ENCODE measurements at places on chromosomes 3 and 15.

DNA sequence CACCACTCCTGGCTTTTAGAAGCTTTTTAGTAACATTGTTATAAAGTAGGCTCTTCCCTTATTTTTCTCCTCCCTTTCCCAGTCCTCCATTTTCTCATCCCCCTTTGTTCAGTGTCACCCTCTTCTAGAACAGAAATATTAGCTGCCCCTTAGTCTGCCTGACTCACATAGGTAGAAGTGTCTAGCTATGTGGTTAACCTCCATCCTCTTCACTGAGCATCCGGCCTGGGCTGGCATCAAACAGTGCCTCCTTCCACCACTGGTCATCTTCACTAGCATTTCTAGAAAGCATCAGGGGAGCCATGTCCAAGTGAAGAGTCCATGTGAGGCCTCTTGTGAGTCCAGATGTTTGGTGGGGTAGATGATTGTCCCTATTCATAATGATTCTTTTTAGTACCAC is 70.0 kb upstream of the SKOR1 start:
- DNase-seq: no peak

GRCh38 chr3:180420016-180420415 is 181.9 kb upstream of the TTC14 start:
- no peak for DNase-seq

DNA sequence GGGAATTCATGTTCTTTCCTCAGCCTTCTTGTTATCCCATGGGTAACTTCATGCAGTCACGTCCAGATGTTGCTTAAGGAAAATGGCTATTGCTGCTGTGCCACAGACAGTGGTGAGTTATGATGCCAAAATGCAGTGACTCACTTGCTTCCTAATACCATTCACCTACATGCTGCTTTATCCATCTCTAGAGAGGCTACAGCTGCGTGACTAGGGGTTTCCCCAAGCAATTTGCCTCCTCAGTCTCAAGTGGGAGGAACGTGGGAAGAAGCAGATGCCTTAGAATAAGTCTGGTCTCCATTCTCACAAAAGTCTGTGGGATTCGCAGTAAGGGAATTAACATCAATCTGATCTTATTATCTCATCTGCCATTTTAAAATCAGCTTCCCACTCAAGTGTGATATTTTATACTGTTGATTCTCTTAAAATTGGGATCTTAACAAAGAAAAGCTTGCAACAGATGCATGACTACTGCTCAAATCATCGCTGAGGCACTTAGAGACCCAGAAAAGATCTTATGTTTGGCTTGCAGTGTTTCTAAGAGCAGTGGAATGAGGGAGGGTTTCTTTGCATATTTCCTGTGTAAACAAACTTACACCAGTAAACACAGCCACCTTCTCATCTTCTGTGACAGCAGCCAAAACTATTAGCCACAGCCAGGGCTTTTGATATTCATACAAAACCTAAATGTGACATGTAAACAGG is 62.0 kb upstream of the ACP3 start:
- no peak for DNase-seq

DNA sequence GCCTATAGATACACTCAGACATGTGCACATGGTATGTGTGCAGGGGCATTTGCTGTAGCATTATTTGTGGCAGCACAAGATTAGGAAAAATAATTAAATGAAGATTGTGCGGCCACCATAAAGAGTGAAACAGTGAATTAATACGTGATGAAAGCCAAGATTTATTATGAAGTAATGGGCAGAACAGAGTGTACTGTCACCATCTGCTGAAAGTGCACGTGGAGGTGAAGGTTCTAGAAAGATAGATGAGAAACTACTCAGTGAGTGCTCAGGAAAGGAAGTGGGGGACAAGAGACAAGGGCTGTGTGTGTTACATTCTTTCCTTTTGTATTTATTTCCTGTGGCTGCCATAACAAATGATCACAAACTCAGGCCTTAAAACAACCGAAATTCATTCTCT is 246.1 kb upstream of the ATP10A start:
- no peak for DNase-seq

DNA sequence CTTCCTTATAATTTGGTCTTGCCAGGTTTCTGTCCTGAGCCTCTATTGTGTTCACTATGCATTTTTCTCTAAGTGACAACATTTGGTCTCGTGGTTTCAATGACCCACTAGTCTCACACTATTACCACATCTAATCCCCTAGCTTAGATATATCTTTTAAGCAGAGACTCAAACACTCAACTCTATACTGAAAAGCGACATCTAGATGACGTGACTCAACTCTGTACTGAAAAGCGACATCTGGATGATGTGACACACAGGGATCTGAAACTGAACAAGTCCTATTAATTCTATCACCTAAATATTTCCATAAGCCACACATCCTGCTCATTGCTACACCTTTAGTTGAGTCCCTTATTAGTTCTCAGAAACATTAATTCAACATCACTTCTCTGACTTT is 141.7 kb upstream of the MBNL1 start:
- DNase-seq: peak; percentile 34

DNA sequence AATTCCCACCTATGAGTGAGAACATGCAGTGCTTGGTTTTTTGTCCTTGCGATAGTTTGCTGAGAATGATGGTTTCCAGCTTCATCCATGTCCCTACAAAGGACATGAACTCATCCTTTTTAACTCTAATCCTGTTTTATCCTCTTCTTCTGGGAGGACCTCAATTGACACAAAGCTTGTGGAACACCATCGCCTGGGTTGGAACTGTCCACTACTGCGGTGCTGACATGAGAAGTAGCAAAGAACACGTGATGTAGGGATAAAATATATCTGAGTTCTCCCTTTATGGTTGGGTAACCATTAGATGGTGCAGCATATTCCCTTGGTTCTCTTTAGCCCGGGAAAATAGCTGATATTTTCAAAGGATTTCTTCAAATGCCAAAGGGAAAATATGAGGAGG is 105.3 kb upstream of the TOPAZ1 start:
- DNase-seq: no peak

DNA sequence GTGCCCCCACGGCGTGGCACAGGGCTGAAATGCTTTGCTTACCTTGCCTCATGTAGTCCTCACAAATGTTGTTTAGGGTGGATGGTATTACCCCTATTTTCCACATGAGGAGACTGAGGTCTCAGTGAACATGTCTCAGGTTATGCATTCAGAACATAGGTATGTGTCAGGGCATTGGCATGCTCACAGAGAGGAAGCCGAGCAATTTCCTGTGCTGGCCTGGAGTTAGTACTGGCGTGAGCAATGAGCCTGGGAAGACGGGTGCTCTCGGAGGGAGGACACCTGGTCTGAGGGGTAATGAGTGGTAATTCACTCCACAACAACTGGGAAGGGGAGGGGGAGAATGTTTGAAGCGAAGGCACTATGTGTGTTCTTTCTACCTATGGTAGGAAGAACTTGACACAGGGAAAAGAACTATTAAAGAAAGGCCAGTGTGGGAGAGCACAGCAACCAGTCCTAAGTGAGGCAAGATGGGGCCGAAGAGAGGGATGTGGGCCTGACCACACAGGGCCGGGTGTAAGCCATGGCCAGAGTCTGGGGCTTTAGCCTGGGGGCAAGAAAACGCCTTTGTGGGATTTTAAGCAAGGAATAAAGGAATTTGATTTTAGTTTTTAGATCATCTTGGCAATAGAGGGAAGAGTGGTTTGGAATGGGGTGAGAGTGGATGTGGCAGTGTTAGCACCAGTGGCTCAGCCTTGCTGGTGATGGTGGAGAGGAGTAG is 4.9 kb upstream of the FAM131A start:
- DNase-seq: no peak

DNA sequence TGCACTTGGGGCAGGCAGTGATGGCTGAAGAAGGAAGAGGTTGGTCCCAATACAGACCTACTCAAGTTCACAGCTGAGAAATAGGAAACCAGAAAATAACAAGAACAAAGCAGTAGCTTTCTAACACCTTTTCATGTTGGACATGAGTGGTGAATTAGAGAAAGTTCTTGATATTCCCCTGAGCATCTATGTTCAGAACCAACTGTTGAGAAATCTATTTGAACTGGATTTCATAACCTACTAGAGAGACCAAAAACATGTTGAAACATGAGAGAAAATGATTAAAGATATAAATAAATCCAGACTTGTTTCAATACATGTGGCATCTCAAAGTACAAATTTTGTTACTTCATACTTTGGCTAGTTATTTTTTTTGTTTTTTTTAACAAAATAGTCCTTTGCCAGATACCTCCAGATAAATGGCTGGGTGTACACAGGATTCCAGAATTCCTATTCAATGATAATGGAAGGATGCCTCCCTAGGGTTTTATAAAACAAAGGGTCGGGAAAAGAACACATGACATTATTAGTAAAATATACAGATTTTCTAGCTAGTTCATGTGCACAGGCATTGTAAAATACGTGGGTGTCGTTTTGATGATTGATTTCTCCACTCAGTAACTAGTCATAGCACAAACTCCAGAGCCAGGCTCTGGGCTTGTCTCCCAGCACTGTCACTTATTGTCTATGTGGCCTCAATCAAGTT is 34.4 kb upstream of the TNFSF10 start:
- peak; percentile 32 for DNase-seq

- DNase-seq: no peak
Measured at GRCh38 chr3:50078091-50078490, 10.6 kb upstream of the RBM5 start.

GRCh38 chr3:148232389-148232788 is 465.3 kb upstream of the AGTR1 start:
- DNase-seq: no peak

DNA sequence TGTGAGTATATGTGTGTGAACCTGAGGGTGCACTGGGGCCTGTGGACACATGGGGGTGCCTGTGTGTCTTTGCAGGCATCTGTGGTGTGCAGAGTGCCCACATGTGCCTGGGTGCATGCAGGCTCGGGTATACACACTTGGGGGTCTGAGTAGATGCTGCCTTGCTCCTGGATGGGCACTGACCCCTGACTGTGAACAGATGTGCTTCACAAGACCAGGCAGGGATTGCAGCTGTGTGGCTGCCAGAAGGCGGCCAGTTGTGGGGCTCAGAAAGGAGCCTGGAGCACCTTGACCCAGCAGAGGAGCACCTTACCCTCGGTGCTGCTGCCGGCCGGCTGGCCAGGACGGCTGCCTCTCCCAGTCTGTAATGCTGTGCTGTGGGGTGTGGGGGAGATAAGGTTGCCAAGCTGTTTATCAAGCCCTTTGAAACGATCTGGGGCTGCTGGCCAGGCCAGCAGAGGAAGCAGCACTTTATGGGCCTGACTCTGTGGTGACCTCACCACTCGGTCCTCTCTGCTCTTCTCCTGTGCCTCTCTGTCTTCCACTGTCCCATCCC is 55.5 kb upstream of the MRPS22 start:
- no peak for DNase-seq

DNA sequence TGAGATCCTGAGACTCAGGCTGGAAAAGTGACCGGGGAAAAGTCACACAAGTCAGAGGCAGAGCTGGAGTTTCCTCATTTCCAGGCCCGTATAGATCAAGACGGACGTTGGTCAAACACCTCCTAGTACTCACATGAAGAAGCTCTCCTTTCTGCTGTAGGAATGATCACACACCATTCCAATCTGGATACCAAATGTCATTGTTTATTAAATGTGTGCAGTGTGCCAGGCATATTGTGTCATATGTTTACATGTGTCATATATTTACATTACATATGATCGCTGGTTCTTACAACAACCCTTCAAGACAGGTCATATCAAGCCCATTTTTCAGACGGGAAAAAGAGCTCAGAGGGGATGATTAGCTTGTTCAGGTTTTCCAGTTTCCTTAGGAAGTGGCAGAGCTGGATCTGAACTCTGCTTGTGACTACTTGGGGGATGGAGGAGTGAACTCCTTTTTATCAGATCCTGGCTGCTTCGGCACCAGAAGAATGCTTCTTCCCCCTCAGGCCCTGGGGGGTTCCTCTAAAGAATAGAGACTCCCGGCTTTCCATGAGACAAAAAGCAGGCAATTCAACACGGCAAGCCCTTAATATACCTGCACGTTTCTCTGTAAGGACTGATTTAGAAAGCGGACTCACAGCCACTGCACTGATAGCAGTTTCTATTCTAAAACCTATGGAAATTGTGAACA is 41.9 kb downstream of the FAM43A start:
- no peak for DNase-seq

DNA sequence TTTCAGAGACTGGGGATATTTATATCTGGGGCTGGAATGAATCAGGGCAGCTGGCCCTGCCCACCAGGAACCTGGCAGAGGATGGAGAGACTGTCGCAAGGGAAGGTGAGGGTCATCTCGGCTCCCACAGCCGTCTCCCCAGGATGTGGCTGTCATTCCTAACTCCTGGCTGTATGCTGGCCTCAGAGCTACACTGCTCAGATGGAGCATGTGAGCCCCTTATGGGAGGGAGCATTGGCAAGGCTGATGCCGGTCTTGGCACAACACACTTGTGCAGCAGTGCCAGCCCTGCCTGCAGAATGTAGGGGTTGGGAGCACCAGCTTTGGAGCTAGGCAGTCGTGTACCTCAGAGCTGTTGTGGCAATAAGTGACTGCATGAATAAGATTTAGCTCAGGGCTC is 5.2 kb downstream of the RCCD1 start:
- no peak for DNase-seq

- no peak for DNase-seq
Measured at GRCh38 chr3:42214064-42214463, 51.9 kb downstream of the CCK start.

DNA sequence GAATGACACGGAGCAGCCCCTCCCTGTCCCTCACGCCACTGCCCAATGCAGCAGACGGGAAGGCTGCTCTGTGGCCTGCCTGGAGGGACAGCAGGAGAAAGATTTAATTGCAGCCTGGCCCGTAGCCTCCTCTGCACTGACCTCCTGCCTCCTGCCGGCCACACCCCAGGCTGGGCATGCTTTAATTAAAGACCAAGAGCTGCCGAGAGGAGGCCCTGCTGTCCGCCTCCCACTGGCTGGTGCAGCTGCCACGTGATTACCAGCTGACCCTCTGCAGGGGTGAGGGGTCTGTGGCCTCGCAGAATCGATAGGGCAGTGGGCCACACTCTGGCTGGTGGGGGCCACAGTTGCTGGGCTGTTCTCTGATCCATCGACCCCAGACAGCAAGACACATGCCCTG is 100.2 kb upstream of the PRR23E start:
- no peak for DNase-seq

DNA sequence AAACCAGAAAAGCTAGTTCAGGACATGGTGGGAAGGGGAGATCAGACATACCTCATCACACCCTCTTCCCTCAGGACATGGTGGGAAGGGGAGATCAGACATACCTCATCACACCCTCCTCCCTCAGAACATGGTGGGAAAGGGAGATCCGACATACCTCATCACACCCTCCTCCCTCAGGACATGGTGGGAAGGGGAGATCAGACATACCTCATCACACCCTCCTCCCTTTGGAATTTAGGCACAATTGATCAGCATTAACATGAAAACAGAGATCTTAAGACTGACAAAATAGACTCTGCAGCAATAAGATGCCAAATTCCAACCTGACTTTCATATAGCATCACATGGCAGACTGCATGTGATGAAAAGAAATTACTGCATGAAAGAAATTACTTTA is 412.7 kb upstream of the ZNF717 start:
- no peak for DNase-seq

- DNase-seq: no peak
Measured at GRCh38 chr3:16395212-16395611, 118.3 kb downstream of the RFTN1 start.

DNA sequence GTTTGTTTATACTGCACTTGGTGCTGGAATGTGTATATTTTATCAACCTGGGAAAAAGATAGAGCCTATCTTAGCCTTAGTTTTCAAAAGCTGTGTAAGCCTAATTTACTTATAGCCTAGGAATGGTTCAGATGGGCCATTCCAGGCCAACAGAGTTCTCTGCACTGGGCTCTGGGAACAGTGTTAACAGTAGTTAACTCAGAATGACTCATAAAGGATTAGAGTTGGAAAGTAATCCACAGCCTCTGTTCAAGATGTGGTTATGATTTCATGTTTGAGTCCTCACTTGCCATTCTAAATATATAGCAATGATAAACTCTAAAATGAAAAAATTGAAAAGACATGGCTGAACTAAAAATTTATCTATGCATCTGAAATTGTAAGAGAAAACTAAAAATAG is 22.6 kb upstream of the PEX5L start:
- no peak for DNase-seq

Measured in stimulated activated CD4-positive, alpha-beta T cell treated with anti-CD3 and anti-CD28 coated beads, Interleukin-4, amount 100 ng/mL, for 24 hours (primary cell).